ENCODE measurements at places on chromosomes 6 and 20.

DNA sequence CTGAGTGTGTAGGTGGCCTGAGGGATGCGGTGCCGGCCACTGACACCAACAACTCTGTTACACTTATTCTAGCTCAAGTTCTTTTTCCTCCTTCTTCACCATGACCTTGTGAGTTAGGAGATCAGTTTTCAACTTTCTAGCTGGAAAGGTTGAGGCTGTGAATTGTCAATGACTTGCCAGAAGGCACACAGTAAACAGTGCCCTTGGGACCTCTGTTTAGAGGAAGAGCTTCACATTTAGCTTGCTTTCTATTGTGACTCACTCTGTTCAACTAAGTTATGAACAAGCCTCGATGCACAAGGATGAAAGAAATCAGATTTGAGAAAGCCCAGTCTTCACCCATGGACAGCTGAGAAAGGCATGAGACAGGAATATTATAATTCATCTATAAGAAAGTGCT is 455.6 kb downstream of the MAFB start:
- DNase-seq = no peak

- no peak for DNase-seq
Measured at GRCh38 chr6:10386756-10387654, 27.9 kb downstream of the TFAP2A start.

DNA sequence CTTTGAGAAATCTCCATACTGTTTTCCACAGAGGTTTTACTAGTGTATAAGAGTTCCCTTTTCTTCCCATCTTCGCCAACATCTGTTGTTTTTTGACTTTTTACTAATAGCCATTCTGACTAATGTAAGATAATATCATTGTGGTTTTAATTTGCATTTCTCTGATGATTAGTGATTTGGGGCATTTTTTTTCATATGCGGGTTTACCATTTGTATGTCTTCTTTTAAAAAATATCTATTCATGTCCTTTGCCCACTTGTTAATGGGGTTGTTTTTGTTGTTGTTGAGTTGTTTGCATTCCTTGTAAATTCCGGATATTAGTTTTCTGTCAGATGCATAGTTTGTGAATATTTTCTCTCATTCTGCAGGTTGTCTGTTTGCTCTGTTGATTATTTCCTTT is 167.1 kb downstream of the PRL start:
- DNase-seq = no peak

- no peak for DNase-seq
Measured at GRCh38 chr20:24118034-24118433, 129.5 kb upstream of the GGTLC1 start.

- no peak for DNase-seq
Measured at GRCh38 chr20:56801971-56802755, 173.1 kb downstream of the TFAP2C start.

GRCh38 chr6:68196645-68197044 is 438.4 kb upstream of the ADGRB3 start:
- DNase-seq = peak; percentile 6

DNA sequence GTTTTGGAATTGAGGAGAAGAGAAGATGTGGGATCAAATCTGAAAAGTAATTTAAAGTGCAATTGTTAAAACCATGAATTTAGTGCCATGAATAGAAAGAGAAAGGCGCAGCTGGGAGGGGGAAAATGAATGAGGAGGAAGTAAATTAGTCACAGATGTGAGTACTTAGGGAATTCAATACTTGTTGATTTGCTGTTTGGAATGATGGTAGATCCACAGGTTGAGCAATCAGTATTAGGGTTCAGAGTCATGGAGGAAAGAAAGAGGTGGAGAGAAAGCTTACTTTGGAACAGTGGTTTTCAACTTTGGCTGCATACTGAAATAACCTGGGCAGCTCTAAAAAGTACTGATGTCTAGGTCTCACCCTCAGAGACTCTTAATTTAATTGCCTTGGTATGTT is 229.7 kb upstream of the ASCC3 start:
- DNase-seq = no peak

DNA sequence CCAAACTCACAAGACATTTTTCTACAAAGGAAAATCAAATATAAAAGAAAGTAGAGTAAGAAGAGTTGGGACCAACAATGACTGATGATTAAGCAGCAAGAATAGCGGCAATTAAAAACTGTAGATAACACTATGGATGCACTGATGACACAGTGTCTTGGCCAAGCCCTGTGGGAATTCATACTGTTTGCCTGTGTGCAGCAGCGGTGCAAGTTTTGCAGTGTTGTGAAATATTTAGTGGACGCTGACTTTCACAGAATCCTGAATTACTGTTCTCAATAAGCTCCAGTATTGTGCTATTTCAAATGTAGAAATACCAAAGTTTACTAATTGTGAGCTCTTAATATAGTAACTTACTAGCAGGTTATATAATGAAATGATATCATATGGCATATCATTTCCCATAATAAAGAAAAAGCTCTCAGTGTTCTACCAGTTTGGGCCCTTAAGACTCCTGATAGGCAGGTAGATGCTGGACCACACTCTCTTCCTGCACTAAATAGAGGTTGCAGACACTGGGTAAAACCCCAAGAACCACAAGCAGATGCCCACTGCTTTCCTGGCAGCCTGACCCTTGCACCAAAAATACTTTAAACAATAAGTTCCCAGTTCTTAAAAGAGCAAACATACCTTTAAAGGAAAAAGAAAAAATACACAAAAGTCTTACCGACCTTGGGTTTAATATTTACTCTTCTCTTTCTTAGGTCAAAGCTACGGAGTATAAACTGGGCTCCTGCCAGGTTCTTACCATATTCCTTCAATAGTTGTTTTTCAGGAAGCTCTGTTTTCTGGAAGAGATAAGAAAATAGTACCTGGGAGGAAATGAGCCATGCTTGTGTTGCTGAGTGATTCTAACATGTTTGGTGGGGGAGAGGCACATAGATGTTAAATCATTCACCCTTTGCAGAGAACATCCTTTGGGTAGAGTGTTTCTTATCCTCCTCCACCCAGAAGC is 41.6 kb downstream of the ANKEF1 start:
- peak; percentile 37 for DNase-seq

- DNase-seq = no peak
Measured at GRCh38 chr6:170062209-170062914, 228.5 kb downstream of the DLL1 start.

DNA sequence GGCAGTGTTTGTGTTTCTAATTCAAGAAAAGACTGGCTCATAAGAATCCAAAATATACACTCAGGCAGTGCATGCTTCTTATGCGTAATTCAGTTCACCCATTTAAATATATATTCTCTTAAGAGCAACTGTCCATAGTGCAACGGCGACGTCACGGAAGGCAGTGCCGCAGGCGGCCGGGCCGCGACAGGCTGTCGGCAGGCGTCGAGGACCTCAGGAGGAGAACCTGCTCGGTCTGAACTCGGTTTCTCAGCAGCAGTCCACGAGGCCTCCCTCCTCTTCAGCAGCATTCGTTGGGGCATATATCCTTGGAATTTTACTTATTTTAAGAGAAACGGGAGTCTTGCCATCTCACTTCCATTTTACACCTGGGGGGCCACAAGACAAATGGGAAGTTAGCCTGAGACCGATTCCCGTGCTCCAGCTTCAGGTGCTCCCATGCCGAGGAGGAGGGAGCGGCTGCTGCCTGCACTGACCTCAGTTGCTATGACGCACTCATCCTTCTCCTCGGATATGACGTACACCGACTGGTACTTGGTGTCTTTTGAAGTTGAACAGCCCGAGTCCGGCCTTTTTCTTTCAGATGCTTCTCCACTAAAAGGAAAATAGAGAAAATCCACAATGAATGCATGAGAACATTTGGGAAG is 8.2 kb downstream of the DLL1 start:
- no peak for DNase-seq

DNA sequence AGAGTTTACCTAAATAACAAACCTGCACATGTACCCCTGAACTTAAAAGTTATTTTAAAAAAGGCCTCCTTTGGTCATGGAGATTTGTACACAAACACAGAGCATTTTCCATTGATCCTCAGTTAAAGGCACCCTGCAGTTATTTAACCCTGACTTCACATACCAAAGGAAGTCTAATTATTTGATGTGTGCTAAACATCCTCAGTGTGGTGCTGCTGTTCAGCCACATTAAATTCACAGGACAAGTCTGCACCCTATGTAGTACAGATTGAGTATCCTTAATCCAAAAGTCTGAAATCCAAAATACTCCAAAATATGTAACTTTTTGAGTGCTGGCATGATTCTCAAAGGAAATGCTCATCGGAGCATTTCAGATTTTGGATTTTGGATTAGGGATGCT is 21.4 kb downstream of the KCNQ5 start:
- DNase-seq = no peak

- peak; percentile 84 for DNase-seq
Measured at GRCh38 chr20:13286607-13287006, 65.5 kb downstream of the ISM1 start.

GRCh38 chr6:106643061-106643460 is 13.7 kb downstream of the QRSL1 start:
- DNase-seq = no peak

GRCh38 chr6:28811873-28812272 is 111.9 kb downstream of the TRIM27 start:
- peak; percentile 53 for DNase-seq

DNA sequence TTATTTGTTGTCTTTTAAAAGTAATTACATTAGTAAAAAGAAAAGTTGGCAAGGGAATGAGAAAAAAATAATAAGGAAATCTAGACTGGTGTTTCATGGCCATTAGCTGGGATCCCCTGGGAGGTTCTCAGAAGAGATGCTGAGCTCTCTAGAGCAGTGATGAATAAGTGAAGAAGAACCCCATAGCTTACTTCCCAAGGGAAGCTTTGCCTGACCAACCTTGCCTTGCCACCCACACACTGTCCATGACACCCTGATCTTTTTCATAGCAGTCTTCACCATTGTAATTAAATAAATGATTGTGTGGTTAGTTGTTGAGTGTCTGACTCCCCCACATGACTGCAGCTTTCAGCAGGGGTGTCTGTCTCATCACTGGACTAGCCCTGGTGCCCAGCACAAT is 5.9 kb downstream of the C6orf163 start:
- DNase-seq = no peak

DNA sequence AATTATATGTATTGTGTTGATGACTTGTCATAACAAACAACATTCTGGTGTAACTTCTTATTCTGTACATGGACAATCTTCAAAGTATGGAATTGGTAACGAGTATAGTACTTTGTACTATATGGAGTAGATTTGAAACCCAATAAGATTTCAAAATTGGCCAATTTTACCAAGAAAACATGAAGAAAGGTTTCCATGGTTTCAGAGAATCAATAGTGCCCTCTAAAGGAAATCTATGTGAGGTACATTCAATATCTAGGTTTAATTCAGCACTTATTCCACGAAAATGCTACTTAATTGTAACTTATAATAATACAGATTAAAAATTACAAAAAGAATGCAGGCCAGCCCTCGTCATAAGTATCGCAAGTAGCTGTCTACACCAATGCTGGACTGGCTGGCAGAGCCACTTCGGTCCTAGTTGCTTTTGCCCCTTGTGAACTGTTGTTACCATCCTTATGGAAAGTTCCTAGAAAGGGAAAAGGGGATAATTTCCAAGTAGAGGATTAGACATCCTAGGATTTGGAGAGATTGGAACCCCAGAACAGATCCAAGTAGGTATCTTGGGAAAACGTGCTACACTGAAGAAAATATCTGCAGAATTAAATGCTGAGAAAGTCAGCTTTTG is 70.9 kb downstream of the LCA5 start:
- DNase-seq = peak; percentile 19

DNA sequence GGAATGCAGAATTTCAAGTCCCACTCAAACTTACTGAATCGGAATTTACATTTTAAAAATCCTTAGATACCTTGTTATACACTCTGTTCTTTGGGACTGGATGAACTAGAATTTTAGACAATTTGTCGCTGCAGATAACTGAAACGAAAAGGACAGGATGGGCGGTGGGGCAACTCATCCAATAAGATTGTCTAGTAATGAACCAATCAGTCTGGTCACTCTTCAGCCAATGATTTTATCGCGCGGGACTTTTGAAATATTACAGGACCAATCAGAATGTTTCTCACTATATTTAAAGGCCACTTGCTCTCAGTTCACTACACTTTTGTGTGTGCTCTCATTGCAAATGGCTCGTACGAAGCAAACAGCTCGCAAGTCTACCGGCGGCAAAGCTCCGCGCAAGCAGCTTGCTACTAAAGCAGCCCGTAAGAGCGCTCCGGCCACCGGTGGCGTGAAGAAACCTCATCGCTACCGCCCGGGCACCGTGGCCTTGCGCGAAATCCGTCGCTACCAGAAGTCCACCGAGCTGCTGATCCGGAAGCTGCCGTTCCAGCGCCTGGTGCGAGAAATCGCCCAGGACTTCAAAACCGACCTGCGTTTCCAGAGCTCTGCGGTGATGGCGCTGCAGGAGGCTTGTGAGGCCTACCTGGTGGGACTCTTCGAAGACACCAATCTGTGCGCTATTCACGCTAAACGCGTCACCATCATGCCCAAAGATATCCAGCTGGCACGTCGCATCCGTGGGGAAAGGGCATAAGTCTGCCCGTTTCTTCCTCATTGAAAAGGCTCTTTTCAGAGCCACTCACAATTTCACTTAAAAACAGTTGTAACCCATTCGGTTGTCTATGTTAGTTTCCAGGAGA is 41.9 kb upstream of the HFE start:
- DNase-seq = peak; percentile 93

Data from mammary epithelial cell (primary cell).